Activated T-cell treated with anti-CD3 and anti-CD28 coated beads for 4 hours (primary cell): ENCODE measurements at places on chromosomes 12 and 14.

DNA sequence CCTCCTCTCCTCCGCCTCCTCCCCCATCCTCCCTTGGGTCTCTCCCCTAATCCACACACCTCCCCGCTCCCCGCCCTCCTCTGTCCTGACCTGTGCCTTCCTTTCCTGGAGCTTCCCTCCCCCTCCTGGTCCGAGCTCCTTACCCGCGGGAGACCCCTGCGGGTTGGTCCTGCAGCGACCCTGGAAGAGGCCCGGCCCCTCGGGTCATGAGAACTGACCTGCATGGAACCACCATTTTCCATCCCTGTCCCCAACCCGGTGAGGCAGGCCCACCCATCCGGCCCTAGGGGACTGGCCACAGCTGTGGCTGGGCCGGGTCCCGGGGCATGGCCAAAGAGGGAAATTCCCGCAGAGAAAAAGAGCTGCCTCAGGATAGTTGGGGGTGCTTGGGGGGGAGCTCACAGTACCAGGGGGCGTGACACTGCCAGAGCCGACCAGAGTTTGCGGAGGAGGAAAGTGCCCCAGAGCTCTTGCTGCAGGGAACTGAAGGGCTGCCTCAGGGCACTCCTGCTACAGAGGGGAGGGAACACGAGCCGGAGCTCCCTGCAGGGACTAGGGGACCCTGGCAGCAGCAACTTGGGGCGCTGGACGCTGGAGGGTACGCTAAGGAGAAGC is 613 bp downstream of the ARHGEF40 start:
- DNase-seq = no peak

GRCh38 chr12:49059299-49060171 is 1.1 kb downstream of the KMT2D start:
- DNase-seq = no peak

- DNase-seq = no peak
Measured at GRCh38 chr12:57604454-57604991, at the start of gene DTX3. Gene DTX3, plus strand, starts transcription at chr12:57604824. Its CDS starts 1,694 bp downstream, at chr12:57606518.

GRCh38 chr12:131803961-131804521 is 24.2 kb upstream of the MMP17 start:
- no peak for DNase-seq

GRCh38 chr14:72975770-72976169 is 49.5 kb downstream of the DCAF4 start:
- DNase-seq = no peak

GRCh38 chr12:96170328-96170727 is 23.8 kb upstream of the ELK3 start:
- DNase-seq = no peak

DNA sequence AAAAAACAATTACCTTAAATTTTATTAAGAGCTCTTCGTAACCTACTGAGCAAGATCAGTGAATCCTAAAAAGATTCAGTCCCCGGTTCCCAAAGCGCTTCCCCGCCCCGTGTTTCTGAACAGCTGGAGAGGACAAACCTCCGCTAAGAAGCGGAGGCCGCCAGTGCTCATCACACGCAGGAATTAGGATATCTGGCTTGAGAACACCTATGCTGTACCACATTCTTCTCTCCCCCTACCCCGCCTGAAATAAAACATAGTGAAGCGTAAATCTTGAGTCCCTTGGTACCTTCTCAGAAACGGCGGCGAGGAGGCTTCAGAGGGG is 774 bp upstream of the WDR20 start:
- DNase-seq = no peak

- no peak for DNase-seq
Measured at GRCh38 chr14:58397156-58397555, 1.4 kb downstream of the TOMM20L start.

DNA sequence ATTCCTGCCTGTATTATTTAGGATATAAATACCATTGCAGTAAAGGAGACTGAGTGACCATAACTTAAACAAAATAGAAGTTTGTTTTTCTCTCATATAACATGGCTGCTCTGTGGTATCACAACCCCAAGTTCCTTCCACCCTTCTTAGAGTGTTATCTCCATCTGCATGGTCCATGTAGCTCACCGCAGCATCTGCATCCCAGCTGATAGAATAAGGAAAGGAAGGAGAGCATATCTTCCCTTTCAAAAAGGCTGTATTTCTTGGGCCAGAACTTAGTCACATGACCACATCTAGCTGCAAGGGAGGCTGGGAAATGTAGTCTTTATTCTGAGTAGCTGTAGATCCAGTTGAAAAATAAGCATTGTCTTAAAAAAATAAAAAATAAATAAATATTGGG is 184.8 kb upstream of the NUDT4 start:
- no peak for DNase-seq

- no peak for DNase-seq
Measured at GRCh38 chr12:79920421-79921238, 14.3 kb downstream of the PPP1R12A start.

- no peak for DNase-seq
Measured at GRCh38 chr12:20807192-20808080, 3.1 kb upstream of the SLCO1B3 start.

DNA sequence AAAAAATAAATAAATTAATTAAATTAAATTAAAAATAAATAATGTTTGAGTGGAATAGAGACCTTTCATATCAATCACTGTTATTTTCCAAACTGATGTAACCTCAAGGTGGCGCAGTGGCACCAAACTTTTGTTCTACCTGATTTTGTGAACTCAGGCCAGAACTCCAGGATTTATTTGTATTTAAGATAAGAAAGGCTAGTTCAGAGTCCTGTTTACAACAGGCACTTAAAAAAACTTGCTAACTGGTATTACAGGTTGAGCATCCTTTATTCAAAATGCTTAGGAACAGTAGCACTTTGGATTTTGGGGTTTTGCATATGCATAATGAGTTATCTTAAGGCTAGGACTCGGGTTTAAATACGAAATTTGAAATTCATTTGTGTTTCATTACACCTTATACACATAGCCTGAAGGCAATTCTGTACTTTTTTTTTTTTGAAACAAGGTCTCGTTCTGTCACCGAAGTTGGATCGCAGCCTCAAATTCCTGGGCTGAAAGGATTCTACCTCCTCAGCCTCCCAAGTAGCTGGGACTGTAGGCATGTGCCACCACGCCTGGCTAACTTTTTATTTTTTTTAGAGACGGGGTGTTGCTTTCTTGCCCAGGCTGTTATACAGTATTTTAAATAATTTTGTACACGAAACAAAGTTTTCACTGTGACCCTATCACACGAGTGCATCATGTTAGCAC is 32.4 kb downstream of the YY1 start:
- peak; percentile 14 for DNase-seq
